ENCODE measurements at places on chromosomes 7 and 10.

DNA sequence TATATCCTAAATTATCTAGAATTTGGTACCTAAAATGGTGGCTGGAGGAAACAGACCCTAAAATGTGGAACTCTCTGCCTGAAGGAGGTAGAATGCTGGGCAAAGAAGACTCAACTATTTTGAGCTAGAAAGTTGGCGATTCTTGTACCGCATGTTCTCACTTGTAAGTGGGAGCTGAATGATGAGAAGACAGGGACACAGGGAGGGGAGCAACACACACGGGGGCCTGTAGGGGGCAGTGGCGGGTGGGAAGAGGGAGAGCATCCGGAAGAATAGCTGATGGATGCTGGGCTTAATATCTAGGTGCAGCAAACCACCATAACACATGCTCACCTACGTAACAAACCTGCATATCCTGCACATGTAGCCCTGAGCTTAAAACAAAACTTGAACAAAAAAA lies 250.6 kb downstream of the CALN1 start:
- no peak for DNase-seq

GRCh38 chr10:62885684-62886461 lies 69.7 kb upstream of the EGR2 start:
- no peak for DNase-seq

DNA sequence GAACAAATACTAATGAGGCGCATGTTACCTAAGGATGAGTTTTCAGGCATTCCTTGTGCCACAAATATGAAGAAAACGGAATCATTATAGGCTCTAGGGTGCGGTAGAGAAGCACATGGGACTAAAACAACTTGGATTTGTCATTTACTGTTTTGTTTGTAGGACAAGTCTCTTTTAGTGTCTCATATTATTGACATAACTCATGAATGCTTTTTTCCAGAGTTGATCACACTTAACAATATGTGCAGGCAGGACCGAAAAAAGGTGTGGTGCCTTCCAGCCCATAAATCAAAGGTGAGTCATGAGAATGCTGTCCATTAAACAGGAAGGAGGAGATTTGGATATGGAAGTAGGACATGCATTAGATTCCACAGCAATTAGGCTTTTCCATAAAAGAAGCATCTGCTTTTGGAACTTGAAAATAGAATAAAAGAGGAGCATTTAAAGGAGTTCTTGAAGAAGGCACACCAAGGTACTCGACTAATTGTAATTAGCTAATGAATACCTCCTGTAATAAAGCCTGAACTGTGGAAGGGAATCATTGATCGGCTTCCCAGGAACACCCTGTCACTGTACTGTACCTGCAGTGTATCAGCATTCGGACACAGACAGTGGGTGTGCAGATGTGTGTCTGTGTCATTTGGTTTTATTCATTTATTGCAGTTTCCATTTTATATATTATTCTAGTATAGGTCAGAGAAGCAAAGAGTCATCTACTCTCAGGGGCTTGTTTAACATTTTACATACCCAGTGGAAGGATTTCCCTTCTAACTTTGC lies 119.7 kb upstream of the KLF14 start:
- no peak for DNase-seq

DNA sequence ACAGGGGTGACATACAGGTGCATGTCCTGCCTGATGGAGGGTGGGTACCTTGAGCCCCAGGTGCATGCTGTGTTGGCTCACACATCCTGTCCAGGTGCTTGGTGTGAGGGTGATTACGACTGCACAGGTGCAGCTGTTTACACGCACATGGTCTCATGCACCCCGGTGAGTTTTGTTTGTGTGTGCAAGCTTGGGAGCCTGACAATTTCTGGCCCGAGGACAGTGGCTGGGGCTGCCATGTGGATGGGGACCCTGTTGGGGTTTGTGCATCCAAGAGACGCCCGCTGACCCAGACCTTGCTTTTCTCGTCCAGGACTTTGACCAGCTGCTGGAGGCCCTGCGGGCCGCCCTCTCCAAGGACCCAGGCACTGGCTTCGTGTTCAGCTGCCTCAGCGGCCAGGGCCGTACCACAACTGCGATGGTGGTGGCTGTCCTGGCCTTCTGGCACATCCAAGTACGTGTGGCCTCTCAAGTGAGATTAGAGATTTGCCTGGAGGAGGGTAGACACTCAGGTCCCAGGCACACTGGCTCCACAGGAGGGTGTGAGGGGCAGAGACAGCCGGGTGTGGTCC lies 61.7 kb downstream of the PRF1 start:
- DNase-seq, result no peak

- no peak for DNase-seq
Measured at GRCh38 chr7:7944619-7945282, 23.8 kb upstream of the GLCCI1 start.

GRCh38 chr10:127153181-127153580 lies 43.2 kb downstream of the INSYN2A start:
- no peak for DNase-seq

GRCh38 chr7:972110-972509 lies 3.2 kb downstream of the COX19 start:
- DNase-seq, result no peak

- DNase-seq, result no peak
Measured at GRCh38 chr10:115335366-115335765, 242.2 kb downstream of the ATRNL1 start.

GRCh38 chr10:30542001-30542894 lies 87.3 kb downstream of the LYZL2 start:
- no peak for DNase-seq

DNA sequence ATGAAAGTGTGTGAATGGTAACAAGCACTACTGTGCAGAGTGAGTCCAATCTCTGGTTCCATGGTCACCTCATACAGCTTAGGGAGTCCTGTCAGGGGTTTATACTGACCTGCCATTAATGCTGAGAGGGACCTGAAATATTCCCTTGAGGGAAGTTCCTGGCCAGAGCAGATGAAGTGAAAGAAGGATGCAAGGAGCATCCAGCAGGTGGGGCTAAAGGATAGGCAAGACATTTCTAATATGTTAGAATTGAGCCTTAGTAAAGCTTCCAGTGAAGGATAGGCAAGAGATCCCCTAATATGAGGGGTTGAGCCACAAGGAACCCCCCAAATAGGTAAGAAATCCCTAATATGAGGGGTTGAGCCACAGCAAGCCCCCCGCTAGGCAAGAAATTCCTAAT lies 25.5 kb upstream of the FAM221A start:
- no peak for DNase-seq

DNA sequence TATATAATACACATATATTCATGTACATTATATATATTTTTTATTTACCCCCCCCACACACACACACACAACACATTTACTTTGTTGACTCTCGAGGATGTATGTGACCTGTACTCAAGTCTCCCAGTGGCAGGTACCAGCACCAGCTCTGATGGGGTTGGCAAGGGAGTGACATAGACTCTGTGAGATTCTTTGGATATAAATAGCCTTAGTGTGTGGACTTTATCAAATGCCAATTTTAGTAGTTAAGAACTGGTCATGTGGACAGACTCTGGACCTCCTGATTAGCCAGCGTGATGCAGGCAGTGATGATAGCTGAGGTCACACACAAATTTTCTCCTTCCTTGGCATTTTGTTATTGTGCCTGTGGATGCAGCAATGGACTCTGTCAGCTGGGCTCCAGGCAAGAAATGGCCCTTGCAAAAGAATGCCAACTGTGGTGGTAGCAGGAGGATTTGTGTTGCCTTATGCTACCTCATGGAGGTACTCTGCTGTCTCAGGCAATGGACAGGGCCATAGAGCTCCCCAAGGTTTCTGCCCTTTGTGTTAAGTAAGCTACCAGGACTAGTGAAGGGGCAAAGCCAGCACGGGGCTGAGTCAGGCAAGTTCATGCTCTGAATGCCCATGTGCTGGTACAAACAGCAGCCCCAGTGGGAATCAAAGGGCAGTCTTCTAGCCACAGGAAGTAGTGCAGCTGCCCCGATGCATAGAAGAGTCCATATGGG lies 224.6 kb upstream of the ZWINT start:
- DNase-seq, result no peak

- no peak for DNase-seq
Measured at GRCh38 chr7:115910541-115911164, 119.9 kb downstream of the TFEC start.

GRCh38 chr10:69065406-69066361 lies 22.2 kb upstream of the SRGN start:
- no peak for DNase-seq

- DNase-seq, result no peak
Measured at GRCh38 chr7:110909117-110909516, 181.8 kb upstream of the LRRN3 start.

GRCh38 chr10:44369854-44370253 lies 15.0 kb downstream of the CXCL12 start:
- no peak for DNase-seq

- DNase-seq, result no peak
Measured at GRCh38 chr10:69202332-69202731, 17.8 kb upstream of the HKDC1 start.

DNA sequence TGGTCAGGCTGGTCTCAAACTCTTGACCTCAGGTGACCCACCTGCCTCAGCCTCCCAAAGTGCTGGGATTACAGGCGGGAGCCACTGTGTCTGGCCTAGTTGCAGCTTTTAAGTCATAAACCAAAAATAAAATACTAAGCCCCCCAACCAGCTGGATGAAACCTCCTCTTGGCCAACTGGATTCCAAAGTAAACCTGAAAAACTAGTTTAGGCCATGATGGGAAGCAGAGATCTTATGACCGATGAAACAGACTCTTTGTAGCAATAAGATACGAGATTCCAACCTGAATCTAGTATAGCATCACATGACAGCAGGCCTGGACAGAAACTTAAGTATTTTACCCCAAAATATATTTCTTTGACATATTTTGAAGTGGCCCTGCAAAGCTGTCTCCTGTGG lies 9.1 kb upstream of the MCM10 start:
- DNase-seq, result no peak

DNA sequence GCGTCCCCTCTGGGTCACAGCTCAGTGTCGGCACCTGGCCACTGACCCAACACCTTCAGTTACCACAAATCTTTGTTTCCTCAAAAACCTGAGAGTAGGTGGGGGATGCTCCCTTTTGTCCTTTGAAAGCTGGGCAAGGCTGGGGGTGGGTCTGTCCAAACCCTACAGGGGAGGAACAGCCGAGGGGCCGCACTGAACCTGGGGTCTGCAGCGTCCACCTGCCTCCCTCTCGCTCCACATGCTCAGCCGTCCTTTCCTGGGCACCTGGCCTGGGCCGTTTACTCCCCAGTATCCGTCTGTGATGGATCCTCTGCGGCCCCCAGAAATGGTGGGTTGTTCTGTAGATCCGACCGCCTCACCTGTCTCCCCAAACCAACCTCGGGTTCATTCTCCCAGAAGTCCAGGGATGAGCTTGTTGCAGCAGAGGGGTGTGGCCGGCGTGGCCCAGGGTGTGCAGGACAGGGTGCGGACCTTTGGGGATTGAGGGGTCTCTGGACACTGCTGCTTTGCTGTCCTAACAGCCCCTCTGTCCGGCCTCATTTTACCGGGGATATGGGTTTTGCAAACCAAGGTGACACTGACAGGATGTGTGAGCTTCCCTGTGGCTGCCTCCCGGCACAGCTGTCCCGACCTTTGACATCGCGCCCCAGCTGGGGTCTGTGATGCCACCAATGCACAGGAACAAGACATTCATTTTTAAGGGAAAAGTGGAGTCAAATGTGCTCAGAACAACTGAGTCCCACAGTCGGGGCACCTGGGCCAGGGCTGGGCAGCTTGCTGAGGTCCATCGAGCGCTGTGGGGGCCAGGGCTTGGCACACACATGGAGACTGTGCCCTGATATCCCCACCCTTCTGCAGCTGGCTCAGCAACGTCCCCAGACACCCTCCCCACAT lies 115.9 kb downstream of the VIPR2 start:
- peak; percentile 14 for DNase-seq

DNA sequence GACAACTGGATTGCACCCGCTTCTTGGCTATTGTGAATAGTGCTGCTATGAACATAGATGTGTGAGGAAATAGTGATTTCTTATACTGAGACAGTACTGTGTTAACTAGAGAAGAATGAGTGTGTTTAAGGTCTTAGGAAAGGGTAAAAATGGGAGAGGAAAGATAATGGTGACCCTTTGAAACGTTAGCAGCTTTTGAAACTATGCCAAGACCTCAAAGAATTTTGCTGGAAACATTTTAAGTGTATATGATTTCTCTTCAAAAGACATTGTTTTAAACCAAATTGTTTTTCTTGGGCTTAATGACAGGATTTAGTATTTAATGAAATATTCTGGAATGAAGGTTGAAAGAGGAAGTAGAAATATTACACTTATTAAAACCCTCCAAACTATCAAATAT lies 100.8 kb upstream of the ARHGAP21 start:
- DNase-seq, result no peak

GRCh38 chr7:40761762-40762560 lies 627.2 kb downstream of the SUGCT start:
- no peak for DNase-seq

DNA sequence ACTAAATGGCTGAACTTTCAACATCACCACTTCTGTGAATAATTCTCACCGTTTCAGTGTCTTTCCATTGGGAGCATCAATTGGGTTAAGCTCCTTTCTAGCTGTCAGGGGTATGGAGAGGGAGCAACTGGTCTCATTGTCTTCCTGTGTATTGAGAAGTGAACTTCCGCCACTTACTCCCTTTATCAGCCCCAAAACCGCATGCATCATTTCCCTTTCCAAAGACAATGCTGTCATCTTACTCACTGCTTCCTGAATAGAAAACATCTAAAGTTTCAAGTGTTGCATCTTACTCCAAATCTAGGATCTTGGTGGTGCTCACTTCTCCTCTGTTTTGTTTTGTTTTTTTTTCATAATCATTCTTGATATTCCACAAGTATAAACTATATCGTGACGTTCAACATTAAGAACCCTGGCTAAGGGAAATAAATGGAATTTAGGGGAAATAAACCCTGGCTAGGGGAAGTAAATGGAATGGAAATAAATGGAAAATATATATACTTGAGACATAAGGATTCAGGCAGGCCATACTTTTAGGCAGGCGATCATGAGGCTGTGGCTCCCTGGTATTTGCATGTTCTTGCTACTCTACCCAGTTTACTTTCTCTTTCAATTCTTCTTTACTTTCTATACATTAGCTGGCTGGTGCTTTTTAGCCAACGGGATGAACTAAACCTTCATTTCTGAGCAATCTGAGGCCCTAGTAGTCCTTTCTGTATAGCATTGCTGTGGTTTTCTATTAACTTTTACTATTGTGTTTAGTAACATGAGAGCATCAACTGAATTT lies 371.9 kb downstream of the BMPER start:
- DNase-seq, result no peak

DNA sequence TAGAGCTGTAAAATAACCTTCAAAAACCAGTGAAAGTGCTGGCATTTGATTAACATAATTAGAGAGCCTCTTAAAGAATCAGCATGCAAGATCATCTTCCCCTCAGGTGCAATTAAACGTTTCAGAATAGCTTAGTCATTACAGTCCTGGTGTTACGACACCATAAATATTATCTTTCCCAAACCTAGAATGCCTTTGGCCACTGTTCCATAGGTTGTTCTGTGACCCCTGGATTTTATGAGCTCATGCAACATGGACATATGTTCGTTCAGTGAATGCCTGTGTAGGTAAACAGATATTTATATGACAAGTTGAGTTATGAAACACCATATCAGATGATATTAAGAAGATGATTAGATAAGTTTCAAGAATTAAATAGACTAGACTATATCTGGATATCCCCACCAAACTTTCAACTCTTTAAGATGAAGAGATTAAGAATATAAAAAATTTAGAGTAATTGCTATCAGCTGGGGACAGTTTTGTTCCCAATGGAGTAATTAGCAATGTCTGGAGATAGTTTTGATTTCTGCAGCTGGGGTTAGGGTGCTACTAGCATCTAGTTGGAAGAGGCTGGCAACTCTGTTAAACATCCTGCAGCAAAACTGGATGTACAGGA lies 263.5 kb upstream of the DKK1 start:
- no peak for DNase-seq
